ENCODE measurements at places on chromosomes 1 and 21.
A peak's percentile ranks its signal among the peaks of the same experiment; 100 is the strongest.

DNA sequence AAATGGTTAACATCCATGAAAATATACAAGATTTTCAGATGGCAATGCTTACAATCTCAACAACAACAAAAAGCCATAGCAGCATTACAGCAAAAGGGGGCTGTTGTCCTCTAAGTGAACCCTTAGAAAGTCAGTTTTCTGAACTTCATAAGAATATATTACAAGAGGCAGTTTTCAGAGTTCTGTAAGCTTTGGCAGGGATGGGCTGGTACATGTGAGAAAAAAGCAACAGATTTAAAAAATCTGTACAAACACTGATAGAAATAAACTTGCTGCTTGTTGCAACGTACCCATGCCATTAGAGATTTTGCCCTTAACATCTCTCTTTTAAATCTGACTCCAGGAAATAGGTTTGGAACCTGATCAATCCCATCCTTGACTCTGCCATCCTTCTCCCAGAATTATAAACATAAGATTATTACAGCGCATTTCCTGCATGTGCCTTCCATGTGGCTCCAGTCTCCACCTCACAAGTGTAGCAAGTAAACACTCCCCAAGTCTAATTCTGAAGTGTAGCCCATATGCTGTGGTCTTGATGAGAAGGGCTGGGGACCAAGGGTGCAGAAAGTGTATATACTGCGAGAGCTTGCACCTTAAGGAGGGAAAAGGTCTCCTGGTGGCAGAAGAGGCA lies 101.4 kb upstream of the TSPAN2 start:
- DNase-seq = no peak

DNA sequence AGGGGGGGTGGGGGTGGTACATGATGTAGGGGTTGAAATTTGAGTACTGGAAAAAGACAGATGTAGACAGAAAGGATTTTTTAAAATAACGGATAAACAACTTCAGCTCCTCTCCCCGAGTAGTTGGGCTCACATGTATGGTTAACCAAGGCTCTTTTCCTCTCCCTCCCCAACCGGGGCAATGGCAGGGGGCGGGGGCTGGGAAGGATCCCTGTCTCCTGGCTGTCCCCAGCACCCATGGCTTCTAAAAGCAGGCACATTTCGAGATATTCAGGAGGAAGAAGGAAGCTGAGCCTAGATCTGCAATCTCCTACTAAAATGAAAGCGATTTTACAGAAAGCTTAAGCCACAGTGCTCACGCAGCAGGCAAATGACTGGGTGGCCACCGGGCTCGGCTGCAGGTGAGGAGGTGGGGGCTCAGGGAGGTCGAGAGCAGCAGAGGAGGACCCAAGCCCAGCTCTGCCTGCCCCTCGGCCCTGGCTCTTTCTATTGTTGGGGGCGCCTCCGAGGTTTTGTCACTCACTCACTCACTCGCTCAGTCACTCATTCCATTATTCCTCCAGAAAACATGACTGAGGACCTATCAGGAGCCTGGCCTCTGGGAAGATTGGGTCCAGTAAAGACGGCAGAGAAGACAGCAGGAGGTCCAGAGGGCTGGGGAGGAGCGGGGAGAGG lies 573.3 kb downstream of the PTPRU start:
- DNase-seq = no peak

DNA sequence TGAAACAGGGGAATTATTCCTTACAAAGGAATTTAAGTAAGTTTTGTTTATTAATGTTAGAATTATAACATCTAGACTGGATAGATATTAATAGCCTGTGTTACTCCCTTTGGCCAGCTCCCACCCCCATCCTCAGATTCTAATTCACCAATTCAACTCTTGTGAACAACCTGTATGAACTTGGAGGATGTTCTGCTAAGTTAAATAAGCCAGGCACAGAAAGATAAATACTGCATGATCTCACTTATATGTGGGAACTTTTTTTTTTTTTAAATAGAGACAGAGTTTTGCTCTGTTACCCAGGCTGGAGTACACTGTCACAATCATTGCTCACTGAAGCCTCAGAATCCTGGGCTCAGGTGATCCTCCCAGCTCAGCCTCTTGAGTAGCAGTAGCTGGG lies 32.2 kb downstream of the EFCAB7 start:
- DNase-seq = no peak

GRCh38 chr1:14118691-14119485 lies 418.9 kb downstream of the PRDM2 start:
- no peak for DNase-seq

DNA sequence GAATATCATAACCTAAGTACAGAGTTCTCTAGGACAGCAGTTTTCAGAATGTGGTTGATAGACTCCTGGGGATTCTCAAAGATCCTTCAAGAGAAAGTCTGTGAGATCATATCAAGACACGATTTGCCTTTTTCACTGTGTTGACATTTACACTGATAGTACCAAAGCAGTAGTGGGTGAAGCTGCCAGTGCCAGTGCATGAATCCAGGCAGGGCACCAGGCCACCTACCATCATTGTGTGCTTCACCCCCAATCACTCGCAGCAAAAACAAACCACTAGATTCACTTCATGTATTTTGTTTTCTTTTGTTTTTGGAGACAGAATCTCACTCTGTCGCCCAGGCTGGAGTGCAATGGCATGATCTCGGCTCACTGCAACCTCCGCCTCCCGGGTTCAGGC lies 23.9 kb downstream of the DNAJC16 start:
- no peak for DNase-seq

DNA sequence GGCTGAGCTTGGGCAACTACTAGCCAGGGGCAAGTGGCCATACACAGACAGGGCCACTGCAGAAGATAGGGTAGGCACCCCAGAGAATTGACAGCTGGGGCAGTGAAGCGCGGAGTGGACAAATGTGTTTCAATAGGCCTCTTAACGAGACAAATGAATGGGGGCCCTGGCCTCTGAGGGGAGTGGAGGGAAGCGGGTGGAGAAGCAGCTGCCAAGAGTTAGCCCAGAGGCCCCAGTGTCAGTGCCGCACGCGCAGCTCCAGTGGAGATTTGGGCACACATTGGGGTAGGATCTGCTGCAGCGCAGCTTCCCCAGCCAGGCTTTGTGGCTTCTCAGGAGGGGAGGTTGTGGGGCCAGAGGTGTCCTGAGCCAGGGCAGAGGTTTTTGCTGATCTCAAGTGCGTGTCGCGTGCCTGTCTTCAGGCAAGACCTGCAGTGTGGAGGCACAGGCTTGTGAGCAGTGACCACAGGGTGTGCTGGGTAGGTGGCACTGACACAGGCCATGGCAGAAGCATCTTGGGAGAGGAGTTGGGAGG lies 16.9 kb downstream of the PTPRF start:
- no peak for DNase-seq

DNA sequence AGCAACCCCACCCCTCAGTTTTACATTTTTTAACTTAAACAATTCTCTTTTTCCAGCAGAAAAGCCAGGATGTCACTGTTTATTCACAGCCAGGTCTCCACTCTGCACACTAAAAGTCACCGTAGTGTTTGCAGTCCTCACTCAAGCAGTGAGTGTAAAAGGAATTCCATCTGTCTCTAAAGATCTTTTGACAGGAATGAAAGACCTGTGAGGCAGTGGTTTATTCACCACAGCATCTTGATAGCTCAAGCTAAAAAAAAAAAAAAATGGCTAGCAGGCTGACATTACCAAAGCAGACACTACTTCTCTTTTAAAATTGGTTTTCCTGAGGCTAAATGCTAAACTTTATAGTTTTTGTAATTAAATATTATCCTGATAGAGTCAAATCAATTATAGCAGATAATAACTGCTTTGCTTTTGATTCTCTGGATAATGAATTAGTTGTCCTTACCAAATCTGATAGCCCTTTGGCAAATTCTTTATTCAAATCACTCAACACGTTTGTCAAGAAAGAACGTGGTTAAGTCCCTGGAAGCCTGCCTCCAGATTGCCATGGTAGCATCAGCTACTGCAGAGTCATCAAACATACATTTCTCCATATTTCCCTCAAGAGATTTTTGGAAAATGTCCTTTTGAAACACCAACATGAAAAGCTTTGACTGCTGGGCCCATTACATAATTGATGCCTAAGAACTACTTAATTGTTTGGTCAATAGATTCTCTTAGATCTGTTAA lies 22.2 kb upstream of the SLC5A9 start:
- DNase-seq = no peak

GRCh38 chr1:212234431-212235395 lies 50.5 kb upstream of the PPP2R5A start:
- DNase-seq = peak; percentile 86

- no peak for DNase-seq
Observed at GRCh38 chr1:6218375-6219164, 12.7 kb downstream of the RNF207 start.

DNA sequence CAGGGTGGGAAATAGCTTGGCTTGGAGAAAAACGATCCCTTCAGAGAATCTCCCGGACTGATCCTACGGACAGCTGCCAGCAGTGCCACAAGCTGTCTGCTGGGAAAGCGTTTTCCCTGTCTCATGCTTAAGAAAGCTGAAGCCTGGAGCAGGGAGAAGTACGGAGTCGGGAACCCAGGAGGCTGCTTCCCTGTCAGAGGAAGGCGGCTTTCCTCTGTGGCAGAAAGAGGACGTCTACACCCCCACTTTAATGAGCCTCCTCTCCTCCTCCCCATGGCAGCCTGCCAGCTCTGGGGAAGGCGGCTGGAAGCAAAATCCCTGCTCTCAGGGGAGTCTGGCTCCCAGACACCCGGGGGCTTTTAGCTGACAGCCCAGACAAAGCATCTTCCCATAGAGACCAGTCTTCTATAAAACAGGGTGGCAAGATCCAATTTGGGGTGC lies 7.3 kb downstream of the KIF21B start:
- no peak for DNase-seq

GRCh38 chr1:1624443-1625403 lies 7.2 kb upstream of the MMP23B start:
- DNase-seq = no peak

DNA sequence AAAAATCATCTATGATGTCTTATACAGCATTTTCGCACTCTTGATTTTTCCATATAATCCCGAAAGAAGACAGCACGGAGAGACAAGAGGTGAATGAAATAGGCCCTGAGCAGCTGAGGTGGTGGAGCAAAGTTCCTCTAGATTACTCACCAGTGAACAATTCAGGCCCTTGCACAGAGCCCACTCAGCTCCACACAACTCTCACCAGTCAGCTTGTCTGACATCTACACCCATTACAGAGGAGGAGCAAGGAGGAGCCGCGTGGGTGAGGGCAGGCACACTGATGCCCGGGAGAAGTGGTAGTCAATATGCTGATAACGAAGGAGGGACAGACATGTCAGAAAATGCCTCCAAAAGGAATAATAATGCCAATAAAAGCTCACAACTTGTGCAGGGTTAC lies 59.9 kb downstream of the DNM3 start:
- DNase-seq = no peak

GRCh38 chr1:41639332-41639936 lies 155.0 kb upstream of the EDN2 start:
- no peak for DNase-seq

DNA sequence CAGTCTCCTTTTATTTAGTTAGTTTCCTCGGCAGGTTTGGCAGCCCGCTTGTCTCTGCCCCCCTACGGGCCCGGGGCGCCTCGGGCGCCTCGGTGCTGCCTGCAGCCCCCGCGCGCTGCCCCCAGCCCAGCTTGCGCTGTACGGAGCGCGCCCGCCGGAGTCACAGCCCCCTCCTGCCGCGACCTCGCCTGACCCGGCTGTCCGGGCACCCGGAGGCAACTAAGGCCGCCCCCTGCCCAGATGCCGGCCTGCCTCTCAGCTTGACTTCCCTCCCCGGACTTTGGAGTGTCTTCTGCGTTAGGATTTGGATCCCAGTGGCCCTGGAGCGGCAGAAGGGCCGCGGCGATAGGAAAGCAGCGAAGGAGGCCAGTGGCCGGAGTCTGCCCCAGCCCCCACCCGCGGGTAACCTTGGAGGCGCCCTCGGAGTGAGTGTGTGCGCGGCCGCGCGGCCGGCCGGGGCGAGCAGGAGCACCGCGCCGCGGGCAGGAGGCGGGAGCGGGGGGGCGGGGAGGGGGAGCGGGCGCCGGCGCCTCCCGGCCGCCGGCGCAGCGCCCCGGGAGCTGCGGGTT lies 7.6 kb downstream of the CDKN2C start:
- no peak for DNase-seq

- DNase-seq = no peak
Observed at GRCh38 chr1:39692152-39693074, 1.2 kb upstream of the HPCAL4 start.

DNA sequence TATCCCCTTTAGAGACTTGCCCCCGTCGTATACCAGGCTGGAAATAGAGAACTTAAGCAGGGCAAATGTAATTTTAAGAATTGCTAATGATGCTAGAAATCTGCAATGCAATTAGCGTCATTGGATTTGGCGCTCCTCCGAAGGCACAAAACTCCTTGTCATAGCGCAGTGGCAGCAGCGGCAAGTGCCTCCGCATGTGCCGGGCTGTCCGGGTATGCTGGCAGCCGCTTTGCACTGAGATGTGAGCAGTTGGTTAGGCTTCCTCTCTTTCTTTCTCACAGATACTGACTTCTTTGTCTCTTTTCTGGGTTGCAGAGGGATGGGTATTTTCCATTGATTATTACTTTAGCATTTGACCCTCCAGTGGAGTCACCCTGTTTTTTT lies 193.4 kb upstream of the LMO4 start:
- no peak for DNase-seq

All from fibroblast of skin of left quadriceps (primary cell).